Activated T-helper 17 cell treated with anti-CD3 and anti-CD28 coated beads, Interleukin-2, amount 50 U/mL, for 72 hours (primary cell): ENCODE measurements at places on chromosomes 7 and 10.

- no peak for ATAC-seq
These were observed 192.3 kb downstream of the DNAJC1 start for GRCh38 chr10:21811245-21811585.

DNA sequence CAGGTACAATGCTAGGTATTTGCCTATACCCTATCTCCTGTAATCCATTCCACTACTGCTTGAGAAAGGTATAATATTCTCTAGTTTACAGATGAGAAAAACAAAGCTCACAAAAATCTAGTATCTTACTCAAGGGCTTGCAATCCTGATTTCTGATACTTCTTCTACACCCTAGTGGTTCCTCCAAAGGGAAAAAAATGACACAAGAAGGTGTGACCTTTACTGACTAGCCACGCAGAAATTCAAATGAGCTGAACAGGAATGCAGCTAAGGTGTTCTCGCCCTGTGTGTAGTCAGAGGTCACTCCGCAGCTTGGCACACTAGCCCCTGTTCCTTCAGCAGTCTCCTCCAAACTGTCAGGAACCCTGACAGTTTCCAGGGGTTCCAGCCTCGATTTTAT lies 59.5 kb upstream of the TM9SF3 start:
- peak; percentile 17 for ATAC-seq

- no peak for ATAC-seq
These were observed 142.0 kb downstream of the PTPN20 start for GRCh38 chr10:47053081-47053798.

- ATAC-seq, result no peak
These were observed 238.2 kb downstream of the CELF2 start for GRCh38 chr10:11255796-11256444.

DNA sequence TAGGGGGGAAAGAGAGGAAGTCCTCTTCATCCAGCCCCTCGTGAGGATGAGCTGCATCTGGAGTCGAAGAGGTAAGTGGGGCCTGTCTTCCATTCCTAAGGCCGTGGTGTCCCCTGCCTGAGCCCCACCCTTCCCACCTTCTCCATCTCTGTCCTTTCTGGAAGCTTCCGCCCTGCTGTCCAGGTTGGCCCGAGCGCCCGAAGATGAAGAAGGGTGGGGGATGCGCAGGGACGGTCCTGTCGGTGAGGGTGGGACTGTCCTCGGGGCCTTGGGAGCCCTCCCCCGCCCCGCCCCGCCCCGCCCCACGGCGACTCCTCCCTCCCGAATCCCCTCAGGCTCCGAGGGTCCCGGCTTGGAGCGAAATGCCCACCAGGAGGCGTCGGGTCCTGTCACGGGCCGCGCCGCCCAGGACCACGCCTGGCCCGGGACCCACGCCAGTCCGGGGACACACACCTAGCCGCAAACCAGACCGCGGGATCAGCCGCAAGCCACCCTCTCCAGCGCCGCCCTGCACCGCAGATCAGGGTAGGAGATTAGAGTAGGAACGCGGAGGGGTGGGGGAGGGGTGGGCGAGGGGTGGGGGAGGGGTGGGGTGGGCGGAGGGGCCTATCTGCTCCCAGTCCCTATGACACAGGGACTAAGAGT lies 15.3 kb downstream of the GPRIN2 start:
- no peak for ATAC-seq

- ATAC-seq, result no peak
These were observed 231.6 kb downstream of the TRIL start for GRCh38 chr7:28726555-28726954.

DNA sequence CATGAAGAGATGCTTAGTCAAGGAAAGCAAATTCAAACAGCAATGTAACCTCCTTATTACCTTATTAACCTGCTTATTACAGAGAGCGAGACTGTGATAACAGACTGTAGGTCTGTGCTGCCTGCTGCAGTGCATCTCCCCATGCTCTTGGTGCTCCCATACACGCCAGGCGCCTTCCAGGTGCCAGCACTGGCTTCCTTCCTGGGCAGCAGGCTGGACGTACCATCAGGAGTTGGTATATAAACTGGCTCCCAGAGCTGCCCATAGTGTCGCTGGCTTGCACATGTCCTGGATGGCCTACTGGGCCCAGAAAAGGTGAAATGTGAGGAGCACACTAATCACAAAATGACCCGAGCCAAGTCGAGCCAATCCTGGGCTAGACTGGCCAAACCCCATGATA lies 13.5 kb downstream of the ATP6V0E2 start:
- no peak for ATAC-seq

GRCh38 chr10:92697663-92698511 lies 8.1 kb downstream of the HHEX start:
- no peak for ATAC-seq

GRCh38 chr10:34523017-34523767 lies 291.9 kb downstream of the PARD3 start:
- ATAC-seq, result no peak

- ATAC-seq, result no peak
These were observed 1212.4 kb downstream of the SORCS1 start for GRCh38 chr10:105952153-105952552.

- no peak for ATAC-seq
These were observed 20.6 kb downstream of the AZGP1 start for GRCh38 chr7:99955247-99955646.

DNA sequence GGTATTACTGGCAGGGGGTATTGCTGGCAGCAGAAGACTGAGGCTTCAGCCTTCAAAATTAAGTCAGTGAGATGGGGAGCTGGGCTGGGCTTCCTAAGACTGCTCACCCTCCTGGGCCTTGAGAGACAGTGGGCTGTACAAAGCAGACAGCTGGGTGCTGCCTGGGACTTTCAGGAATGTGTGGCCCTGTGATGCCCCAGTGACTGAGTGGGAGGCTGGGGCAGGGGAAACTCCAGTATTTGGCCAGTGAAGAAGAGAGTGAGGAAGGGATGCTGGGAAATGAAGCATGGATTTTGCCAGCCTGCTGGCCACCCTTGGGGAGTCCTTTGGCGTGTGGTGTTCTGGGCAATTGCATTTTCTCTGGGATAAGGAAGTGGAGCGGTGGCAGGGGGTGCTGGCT lies 442 bp downstream of the ANKRD2 start:
- no peak for ATAC-seq

GRCh38 chr10:44380829-44381600 lies 3.9 kb downstream of the CXCL12 start:
- ATAC-seq, result no peak

DNA sequence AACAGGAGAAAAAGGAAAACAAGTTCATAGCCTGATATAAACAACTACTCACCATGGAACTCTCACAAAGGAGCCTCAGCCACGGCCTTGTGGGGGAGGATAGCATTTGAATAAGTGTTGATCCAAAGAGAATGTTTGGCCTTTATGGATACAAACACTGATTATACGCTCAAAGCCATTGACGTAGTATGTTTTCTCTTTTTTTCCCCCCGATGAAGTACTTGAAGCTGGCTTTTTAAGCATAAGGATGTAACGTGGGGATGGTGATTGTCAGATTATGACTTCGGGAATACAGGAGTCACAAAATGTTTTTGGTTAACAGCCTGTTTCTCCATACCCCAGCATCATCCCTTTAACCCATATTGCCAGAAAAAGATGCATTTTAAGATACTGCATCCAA lies 39.8 kb downstream of the CELF2 start:
- ATAC-seq, result no peak

- no peak for ATAC-seq
These were observed 25.5 kb upstream of the TRIM24 start for GRCh38 chr7:138434597-138435019.

DNA sequence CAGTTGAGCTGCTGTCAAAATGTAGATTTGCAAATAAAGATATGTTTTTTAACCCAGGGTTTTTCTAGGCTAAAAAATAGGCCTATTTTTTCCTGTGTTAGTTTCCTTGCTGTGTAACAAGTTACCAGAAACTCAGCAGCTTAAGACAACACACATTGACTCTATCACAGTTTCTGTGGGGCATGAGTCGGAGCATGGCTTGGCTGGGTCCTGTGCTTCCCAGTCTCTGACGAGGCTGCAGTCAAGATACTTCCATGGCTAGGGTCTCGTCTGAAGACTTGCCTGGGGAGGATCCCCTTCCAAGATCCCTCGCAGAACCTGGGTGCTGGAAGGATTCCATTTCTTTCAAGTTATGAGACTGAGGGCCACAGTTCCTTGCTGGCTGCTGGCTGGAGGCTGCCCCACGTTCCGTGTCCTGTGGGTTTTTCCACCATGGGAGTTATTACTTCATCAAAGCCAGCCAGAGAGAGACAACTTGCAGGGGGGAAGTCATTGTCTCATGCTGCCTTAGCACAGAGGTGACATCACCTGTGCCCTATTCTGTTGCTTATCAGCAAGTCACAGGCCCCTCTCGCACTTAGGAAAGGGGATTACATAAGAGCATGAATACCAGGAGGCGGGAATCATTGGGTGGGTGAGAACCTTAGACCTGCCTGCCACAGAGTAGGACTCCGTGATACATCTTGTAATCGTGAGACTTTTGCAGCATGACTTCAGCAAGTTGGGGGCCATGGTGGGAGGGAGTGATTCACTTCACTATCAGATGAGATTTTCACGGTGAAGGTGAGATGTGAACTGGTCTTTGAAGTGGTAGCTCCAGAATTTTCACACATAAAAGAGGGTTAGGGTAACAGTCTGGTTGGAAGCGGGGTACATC lies 77.9 kb downstream of the CCNY start:
- ATAC-seq, result peak; percentile 38

GRCh38 chr10:78911533-78912340 lies 157.0 kb upstream of the ZMIZ1 start:
- no peak for ATAC-seq

DNA sequence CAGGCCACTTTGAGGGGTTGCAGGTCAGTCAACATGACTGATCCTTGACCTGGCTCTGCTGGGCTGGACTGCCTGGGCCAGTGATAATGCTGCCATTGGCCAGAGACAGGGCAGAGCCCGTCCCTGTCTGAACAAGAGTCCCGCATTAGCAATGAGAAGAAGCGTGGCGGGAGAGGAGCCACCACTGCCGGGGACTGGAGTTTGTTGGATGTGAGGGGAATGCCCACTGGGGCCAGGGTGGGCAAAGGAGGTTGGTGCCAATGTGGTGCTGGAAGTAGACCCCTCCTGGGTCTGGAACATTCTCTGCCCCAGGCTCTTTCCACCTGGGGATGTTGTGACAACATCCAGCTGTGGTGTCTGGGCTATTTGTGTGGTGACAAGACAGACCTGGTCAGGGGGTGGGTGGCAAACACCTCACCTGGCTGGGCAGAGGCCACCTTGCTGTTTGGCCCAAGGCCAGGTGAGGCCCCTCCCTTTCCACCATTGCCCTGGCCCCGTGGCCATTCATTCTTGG lies 7.6 kb downstream of the SAP25 start:
- ATAC-seq, result no peak

GRCh38 chr10:14074062-14074884 lies 256.5 kb downstream of the FRMD4A start:
- ATAC-seq, result no peak
